Mesenteric fat pad (tissue), 1 donor: ENCODE measurements at places on chromosomes 6 and 20. TPM values are rescaled to one million over a fixed set of nuclear protein-coding genes. Genes with fewer than 3 reads are reported as not detected.

The SAMD5 gene
- 0.39 TPM for total RNA-seq

The RAMACL gene
- 3.2 TPM for total RNA-seq

The SPEF1 gene
- total RNA-seq, result not detected

The GJA10 gene
- not detected for total RNA-seq

The RNF114 gene
- total RNA-seq, result 59.9 TPM

The ENPP3 gene
- 0.48 TPM for total RNA-seq

The GNMT gene
- total RNA-seq, result 0.61 TPM

The SDCBP2 gene
- total RNA-seq, result 7.2 TPM

The PABPC1L gene
- total RNA-seq, result 10.1 TPM

The BTBD9 gene
- 15.6 TPM for total RNA-seq

The EBF4 gene
- 6.0 TPM for total RNA-seq

The THBS2 gene
- total RNA-seq, result 270 TPM
